ENCODE measurements at places on chromosomes 16 and 17.

- DNase-seq = no peak
Observed at GRCh38 chr16:1377406-1378010, 25.8 kb downstream of the GNPTG start.

DNA sequence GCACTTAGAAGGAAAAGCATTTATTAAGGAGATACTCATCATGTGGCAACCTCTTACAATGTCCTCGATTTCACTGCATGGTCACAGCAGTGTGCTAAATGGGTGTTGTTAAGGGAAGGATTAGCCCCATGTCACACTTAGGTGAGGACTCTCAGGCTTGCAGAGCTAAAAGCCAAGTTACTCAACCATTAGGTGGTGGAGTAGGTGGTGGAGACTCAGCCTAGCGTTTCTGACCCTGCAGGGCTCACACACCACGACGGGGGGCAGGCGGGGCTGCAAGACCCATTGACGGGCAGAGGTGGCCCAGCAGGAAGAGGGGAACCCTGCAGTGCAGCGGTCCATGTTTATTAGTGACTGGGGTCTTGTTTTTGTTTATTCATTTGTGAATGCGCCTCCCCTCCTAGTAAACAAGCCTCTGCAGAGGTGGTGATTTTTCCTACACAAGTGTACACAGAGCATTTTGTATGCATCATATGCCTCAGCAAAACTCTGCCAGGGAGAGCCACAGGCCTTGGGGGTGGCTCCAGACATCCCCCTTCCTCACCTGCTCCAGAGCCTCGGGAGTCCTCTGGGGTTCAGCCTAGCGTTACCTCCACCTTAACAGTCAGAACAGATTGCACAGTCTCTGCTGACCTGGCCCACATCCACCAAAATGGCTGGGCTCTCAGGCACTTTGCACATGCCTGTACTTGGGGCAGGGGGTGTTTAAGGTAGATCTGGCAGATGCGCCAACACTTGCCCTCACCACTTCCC is 216.7 kb downstream of the C16orf95 start:
- no peak for DNase-seq

- no peak for DNase-seq
Observed at GRCh38 chr16:88613911-88614817, 24.2 kb upstream of the IL17C start.

DNA sequence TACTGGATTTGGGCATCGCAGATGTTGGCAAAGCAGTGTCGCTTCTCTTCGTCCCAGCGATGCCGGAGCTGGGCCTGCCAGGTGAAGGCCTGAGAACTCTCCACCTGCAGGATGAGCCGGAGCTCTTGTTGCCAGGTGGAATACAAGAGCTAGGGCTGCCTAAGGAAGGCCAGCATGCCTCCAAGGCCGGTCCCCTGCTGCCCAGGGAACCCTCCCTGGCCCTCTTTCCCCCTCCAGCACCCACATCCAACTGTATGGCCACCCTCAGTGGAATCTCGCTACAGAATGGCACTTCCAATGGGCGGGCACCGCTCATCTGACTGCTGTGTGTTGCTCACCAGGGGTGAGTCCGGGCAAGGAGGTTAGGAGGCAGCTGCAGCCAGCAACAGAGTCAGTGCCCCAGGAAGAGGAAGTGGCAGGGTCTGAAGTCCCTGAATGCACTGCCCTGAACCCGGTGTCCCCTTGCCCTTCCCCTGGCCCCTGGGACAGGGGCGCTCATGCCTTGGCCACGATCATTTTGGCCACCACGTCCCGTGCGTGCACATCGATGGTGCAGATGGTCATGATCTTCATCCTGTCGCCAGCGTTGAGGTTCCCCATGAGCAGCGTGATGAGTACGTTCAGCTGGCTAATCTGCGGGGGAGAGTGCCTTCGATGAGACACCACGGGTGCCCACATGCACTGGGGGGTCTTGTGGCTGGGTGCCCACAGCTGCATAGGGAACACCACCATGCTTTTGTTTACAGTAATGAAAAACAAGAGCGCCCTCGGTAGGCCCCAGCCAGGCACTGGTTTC is 75.8 kb downstream of the DNAH17 start:
- no peak for DNase-seq

DNA sequence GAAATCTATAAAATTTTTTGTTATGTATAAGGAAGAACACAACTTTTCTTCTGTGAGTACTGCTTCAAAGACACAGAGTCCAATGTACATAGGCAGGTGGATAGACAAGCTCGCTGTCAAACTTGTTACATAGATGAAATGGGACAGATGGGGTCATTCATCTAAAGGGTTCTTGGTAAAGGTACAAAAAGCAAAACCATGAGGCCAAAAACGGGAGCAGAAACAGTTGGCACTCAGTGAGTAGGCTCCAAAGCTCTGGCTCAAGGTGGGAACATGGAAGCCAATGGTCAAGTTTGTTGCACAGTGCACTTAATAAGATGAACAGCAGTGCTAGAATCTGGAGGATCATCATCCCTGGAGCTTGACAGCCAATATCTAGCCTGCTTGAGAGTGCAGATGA is 979.0 kb upstream of the EEF2KMT start:
- no peak for DNase-seq

DNA sequence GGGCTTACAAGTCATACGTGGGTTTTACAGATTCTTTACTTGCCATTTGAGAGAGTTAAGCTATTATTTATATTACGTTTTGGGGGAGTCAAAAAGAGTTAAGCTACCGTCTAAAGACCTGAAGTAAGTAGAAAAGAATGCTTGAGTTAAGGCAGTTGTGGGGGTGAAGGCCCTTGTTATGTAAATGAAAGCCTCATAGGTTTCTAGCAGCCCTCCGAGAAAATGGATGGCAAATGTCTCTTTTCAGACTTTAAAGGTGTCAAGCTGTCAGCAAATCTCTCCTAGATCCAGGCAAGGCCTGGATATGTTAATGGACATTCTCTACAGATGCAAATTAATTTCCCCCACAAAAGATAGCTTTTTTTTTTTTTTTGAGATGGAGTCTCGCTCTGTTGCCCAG is 7.2 kb upstream of the EIF4A3 start:
- DNase-seq = no peak

- no peak for DNase-seq
Observed at GRCh38 chr16:80166082-80166481, 374.7 kb upstream of the DYNLRB2 start.

DNA sequence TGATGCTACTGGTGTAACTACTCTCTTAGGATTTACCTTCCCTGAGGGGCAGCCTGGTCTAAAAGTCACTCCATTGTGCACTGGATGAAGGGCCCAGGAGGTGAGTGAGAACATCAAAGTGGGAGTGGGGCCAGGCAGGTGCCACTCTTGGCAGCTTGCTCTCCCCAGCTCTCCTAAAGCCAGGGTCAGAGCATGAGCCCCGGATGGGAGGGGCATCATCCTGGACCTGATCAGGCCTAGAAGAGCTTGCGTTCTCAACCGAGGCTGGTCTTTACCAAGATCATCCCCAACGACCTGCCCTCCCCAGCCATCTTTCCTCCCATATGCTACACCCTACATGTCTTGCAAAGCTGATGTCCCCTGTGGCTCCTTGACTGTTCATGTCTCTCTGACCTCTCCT is 87.1 kb downstream of the AIPL1 start:
- DNase-seq = no peak

GRCh38 chr17:351449-351738 is 1.2 kb downstream of the RPH3AL start:
- no peak for DNase-seq

Measured in activated CD4-positive, CD25-positive, alpha-beta regulatory T cell treated with anti-CD3 and anti-CD28 coated beads, Interleukin-2, amount 50 U/mL, for 72 hours (primary cell).